ENCODE measurements at places on chromosomes 16 and 17.
A peak's percentile ranks its signal among the peaks of the same experiment; 100 is the strongest.

GRCh38 chr16:14101415-14101814 is 30.3 kb downstream of the MRTFB start:
- DNase-seq, result no peak

GRCh38 chr17:4516735-4517134 is 18.1 kb downstream of the SPNS2 start:
- no peak for DNase-seq

- no peak for DNase-seq
Measured at GRCh38 chr16:48295488-48296281, 48.3 kb upstream of the ABCC11 start.

GRCh38 chr17:45987706-45988105 is 11.3 kb upstream of the STH start:
- no peak for DNase-seq

GRCh38 chr17:66491213-66491612 is 188.8 kb downstream of the PRKCA start:
- peak; percentile 29 for DNase-seq

DNA sequence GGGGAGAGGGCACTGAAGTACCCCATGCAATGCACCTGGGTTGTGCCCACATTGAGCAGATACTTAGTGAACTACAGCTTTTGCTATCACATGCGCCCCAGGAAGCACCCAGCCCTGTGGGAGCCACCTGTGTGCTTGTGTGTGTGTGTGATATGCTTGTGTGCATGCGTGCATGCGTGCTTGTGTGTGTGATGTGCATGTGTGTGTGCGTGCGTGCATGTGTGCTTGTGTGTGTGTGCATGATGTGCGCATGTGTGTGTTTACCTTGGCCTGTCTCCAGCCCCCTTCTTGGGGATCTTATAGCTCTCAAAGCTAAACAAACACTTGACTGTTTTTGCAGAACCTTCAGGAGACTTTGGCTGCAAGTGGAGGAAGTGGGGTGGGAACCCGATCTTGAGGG is 841 bp downstream of the C16orf89 start:
- DNase-seq, result no peak

- DNase-seq, result no peak
Measured at GRCh38 chr17:39813631-39814030, 50.5 kb downstream of the IKZF3 start.
